ENCODE measurements at places on chromosomes 6 and 20.

DNA sequence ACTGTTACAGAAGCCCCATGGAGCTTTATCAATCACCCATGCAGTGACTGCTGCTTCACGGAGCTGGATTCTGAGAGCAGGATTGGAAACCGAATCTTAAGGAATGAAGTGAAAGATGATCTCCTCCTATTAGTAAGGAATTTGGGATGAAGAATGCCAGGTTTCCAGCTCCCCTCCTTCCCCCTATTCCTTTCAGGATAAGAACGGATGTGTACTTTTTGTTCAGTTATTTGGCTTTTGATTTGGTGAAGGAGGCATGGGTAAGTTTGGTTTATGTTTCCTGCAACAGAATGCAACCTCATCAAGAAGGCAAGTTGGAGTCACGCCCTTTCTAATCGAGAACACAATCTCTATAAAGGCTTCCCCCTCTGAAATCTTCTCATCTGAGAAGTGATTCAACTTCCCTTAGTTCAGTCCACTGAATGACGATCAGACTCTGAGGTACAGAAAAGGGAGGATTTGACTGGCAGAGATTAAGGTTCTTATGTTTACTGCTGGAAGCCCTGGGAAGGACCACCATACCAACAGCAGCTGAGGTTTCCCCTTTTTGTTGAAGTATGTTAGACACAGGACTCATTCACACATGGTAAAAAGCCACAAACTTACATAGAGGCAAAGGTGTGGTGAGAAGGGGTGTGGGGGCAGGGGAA, 5.5 kb downstream of the ELMO2 start:
- no peak for DNase-seq

DNA sequence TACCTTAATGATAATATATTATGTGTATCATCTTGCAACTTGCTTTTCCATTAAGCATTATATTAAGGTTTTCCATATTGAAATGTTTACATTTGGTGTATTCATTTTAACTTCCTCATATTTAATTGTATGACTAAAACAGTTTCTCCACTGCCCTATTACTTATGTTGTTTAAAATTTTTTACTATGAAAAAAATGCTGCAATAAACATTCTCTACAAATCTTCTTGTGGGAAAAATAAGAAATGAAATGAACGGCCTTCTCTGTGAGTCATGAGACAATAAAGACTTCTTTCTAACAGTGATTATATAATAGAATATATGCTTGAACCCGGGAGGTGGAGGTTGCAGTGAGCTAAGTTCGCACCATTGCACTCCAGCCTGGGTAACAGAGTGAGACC, 25.5 kb downstream of the FASTKD5 start:
- DNase-seq: no peak

- no peak for DNase-seq
Observed at GRCh38 chr6:165963750-165964149, 203.9 kb downstream of the TBXT start.

- DNase-seq: no peak
Observed at GRCh38 chr20:38130687-38131587, 34.1 kb downstream of the TGM2 start.

- DNase-seq: no peak
Observed at GRCh38 chr20:14012671-14013070, 17.4 kb downstream of the MACROD2 start.

GRCh38 chr6:41523915-41524633, 22.1 kb upstream of the FOXP4 start:
- no peak for DNase-seq

DNA sequence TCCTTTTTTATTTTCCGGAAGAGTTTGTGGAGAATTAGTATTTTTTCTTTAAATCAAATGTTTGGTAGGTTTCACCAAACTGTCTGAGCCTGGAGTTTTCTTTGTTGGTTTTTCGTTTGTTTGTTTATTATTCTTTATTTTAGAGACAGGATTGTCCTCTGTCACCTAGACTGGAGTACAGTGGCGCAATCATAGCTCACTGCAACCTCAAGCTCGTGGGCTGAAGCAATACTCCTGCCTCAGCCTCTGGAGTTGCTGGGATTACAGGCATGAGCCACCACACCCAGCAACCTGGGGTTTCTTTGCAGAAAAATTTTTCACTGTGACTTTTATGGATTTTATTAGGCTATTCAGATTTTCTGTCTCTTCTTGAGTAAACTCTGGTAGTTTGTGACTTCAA, 120.2 kb upstream of the LOC128125822 start:
- no peak for DNase-seq

- DNase-seq: no peak
Observed at GRCh38 chr6:4953440-4953839, 50.4 kb downstream of the RPP40 start.

DNA sequence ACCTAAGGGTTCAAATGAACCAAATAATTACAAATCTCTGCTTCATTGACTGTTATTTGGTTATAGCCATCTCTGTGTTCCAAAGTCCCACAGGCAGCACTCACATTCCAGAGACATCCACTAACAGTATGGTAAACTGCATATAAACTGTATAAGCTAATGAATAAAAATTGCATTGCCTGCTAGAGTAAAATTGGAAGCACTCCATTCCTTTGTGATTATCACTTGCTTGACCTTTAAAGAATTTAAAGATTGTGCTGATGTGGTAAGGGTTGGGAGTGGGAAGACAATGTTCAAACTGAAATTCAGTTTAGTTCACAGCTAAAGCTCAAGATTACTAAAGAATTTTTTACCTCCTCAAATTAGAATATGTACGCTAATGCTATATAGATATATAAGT, 31.0 kb upstream of the OSTM1 start:
- no peak for DNase-seq

- DNase-seq: no peak
Observed at GRCh38 chr20:8431538-8432434, 299.7 kb downstream of the PLCB1 start.

DNA sequence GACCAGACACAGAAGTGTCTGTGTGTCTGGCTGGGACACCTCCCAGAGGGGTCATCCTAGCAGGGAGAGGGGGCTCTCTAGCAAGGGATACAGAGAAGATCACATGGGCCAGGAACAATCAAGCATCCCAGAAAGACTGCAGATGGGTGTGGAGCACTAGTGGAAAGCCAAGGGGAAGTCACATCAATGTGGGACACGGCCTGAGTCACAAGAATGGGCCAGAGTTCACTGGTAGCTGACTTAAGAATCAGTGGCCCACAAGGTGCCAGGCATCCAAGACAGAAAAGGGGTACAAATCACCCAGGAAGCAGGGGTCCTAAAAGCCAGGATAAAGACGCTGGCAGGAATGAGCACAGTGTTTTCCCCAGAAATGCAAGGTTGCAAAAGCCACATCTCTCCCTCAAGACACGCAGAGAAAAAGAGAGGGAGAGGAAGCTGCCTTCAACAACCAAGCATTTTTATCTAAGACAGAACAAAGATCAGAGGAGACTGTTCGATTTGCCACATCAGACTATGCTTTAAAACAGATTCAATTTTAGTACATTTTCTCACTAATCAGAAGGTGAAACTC, 113.6 kb upstream of the DST start:
- no peak for DNase-seq

DNA sequence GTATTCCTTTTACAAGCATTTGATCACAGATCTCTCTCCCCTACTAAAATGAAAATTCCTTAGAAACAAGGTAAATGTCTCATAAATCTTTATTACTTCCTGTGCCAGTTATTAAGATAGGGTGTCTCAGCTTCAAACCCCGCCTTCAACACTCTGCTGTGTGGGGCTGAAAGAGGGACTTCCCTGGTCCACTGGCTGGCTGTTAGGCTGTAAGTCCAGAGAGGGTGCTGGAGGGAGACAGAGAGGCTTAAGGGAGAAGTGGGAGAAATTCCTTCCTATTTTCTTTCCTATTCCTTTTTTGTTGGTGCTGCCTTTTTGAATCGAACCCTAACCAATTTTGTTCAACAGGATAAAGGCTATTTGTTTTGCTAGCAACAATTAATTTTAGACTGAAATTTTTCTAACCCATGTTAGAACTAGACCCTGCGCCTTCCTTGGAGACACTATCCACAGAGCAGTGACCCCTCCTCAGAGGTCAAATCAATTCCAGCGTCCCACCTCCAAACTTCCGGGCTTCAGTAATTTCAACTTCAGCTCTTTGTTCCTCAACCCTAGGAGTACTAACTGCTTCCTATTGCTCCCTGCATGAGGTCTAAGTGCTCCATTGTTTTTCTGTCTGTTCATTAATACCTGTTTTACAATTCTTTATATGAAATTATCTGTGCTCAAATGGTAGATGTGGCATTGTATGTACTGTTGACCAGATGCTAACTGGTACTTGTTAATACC, 207.5 kb upstream of the OPRM1 start:
- no peak for DNase-seq

DNA sequence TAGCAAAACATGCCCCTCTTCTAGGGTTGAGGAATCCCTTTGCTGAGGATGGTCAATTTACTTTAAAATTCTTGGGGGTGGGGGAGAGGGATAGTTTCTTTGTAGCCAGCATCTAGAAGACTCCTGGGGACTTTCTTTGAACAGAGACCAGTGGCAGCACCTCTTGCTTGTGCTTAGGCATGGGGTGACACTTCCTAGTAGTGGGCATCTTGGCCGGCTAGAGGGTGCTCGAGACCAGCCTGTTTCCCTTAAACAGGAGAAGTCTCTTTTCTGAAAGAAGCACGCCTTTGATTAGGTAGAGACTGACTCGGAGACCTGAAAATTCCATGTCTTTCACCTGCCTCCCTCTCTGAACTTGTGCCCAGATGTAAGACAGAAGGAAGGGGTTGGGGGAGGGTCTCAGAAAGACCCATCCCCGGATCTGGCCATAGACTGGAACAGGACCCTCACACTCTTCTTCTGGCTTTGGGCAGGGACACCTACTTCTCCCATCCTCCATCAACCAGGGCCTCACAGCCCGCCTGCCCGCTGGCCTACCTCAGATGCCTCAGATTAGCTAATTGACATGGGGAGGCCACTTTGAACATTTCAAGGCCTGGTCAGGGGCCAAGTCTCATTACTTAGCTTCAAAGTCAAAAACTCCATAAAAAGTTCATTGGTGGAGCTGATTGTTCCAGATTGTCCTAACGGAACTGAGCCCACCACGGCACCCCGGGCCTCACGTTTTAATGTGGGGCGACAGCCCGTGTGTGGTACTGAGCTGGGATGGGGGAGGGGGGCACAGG, 172.2 kb downstream of the CDC5L start:
- DNase-seq: no peak

GRCh38 chr20:21623074-21623780, 82.2 kb upstream of the PAX1 start:
- no peak for DNase-seq

GRCh38 chr6:35370124-35370741, 27.9 kb downstream of the PPARD start:
- peak; percentile 29 for DNase-seq

- no peak for DNase-seq
Observed at GRCh38 chr6:43715056-43715788, 27.6 kb upstream of the MRPS18A start.

GRCh38 chr20:61044499-61044898, 207.6 kb upstream of the CDH4 start:
- DNase-seq: no peak

DNA sequence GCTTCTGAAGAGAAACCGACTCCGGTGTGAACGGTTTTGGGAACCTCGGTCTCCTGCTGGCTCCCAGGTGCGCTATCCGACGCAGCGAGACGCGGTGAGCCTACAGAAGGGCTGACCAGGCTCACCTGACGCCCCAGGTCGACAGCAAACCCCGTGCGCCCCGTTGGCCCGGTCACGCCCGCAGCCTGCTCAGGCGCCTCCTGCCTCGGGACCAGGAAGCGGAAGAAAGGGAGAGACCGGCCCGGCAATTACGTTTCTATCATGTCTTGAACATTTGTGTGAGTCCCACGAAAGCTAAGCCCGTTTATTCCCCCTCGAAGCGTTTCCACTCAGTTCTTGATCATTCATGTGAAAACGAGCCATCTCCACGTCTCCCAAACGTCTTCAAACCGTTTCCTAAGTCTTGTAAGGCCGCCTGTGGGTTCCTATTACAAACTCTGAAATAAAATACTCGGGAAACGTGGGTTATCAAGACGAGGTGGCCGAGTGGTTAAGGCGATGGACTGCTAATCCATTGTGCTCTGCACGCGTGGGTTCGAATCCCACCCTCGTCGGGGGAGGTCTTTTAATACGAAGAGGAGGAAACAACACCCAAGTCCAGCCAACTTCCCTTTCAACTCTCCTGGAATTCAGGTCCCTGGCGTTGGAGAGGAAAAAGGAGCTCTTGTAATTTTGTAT, 150.5 kb upstream of the PRSS16 start:
- DNase-seq: no peak

- no peak for DNase-seq
Observed at GRCh38 chr6:87095087-87095509, at the start of gene CGA. TSS of gene CGA (minus strand) at chr6:87095106. CDS start at chr6:87088200, 6,906 bp downstream.

DNA sequence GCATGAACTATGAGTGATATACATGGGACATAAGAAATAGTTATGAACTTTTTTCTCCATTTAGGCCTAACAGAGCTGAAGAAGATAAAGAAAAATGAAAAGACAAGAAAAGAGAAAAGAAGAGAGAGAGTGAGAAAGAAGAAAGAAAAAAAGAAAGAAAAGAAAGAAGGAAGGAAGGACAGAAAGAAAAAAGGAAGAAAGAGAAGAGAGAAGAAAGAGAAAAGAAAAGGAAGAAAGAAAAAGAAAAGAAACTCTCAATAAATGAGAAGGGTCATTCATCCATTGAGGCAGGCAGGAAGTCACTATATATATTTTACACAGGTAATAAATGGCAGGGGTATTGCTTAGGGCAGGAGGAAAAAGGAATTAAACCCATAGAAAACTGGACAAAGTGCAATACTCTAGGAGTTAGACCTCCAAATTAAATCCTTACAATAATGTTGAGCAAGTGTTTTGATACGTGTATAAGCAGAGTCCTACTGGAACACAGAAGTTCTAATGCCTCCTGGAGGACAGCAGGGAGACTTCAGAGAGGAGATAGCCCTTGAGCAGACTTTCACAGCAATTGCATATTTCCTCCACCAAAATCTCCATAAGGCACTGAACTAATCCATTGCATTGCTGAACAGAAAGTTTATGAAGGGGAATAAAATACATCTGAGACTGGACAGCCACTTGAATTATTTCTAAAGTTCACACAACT, 86.4 kb upstream of the TENT5A start:
- no peak for DNase-seq

DNA sequence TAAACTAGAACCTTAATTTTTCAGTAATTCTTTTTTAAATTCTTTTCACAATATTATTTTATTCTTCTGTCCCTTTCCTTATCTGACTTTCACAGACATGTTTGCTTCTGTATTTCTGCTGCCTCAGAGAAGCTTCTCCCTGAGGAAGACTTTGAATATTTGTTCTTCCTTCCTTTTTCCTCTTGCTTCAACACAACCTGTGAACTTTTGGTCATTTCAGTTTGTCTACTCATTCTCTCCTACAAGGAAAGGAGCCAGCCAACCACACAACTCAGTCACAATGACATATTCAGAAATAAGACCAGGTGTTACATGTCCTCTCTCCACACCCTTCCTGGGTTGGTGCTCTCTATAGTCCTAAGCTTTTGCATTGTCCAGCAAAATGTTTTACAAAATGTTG, 310.4 kb downstream of the TFAP2B start:
- no peak for DNase-seq
